ENCODE measurements at places on chromosomes 4 and X.

GRCh38 chr4:120864969-120865368 lies 57.6 kb downstream of the PRDM5 start:
- DNase-seq = no peak

DNA sequence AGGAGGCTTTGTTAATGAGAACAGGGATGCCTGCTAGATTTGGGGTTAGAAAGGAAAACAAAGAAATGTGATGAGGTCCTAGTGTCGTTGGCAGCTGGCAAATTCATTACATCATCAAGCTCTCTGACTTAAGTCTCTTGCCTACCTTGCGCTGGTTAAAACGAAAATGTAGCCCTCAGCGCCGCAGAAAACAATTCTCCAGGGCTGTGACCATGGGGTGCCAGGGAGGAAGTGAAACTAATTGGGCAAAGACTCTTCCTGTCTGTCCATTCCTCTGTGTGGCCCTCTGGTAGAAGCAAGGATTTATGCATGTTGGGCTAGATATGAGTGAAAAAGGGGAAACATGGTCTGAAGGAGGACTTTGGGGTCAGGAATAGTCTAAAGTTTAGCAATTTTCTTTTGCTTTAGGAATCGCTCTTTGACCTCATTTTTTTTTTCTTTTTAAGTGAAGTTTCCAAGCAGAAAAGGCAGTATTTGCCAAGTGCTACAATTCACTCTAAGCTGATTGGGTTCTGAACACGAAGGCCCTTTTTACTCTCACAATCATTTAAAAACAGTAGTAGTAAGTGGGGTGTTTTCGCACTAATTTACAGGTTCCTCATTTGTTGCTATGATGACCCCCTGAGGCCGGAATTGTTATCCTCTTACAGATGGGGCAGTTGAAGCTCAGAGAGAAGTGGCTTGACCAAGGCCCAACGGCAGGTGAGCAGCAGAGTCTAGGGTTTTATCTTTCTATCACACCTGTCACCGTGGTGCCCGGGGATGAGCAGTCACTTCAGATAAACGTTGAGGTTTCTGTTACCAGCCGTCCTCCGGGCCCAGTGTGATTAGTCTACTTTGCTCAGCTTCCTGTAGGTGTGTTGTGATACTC lies 27.3 kb upstream of the CHRNA9 start:
- DNase-seq = peak; percentile 52

DNA sequence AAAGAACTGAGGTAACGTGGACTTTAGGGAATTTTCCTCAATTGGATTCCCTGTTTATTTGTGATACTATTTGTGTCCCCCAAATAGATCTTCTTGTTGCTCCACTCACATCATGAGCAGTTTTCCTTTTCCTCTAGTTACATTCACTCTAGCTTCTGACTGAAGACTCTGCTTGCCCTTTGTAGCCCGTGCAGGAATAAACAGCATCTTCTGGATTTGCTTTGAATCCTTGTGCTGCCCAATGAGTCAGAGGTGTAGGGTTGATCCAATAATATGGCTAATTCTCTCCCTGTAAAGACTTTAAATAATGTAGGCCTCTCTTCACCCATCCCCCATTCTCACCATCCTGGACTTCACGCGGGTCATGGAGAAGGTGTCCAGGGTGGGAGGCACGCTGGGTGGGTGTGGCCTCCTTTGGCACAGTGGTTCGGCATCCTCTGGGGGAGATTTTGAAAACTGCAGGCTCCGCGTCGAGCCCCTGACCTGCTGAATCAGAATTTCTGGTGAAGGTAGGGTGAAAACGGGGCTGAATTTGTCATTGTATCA lies 9.0 kb downstream of the HAND2 start:
- no peak for DNase-seq

GRCh38 chrX:136531951-136532350 lies at the start of gene VGLL1:
VGLL1 (plus strand) TSS chrX:136532215; CDS start chrX:136536021, 3,806 bp downstream.
- DNase-seq = no peak

- no peak for DNase-seq
These were observed 346.2 kb downstream of the MAPK10 start for GRCh38 chr4:86013621-86014020.

DNA sequence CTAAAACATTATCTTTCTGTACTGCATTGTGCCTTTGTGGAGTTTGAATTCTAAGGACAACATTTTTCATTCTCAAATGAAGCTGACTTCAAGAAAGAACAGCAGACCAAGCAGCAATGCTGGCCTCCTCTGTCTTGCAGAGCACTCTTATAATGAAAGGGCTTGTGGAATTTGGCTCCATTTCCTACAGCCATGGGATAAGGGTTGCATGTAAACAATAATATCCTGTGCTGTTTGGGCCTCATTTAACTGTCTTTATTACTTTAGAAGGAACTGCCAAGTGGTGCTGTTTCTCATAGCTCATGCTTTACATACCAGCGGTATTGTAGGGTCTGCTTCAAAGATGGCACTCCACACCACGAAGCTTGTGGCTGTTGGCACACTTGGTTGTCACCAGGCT lies 111.4 kb upstream of the EOLA2 start:
- DNase-seq = no peak

GRCh38 chr4:103018391-103019307 lies 856 bp downstream of the SLC9B1 start:
- DNase-seq = no peak

GRCh38 chrX:123153846-123154335 lies 30.2 kb upstream of the GRIA3 start:
- no peak for DNase-seq

DNA sequence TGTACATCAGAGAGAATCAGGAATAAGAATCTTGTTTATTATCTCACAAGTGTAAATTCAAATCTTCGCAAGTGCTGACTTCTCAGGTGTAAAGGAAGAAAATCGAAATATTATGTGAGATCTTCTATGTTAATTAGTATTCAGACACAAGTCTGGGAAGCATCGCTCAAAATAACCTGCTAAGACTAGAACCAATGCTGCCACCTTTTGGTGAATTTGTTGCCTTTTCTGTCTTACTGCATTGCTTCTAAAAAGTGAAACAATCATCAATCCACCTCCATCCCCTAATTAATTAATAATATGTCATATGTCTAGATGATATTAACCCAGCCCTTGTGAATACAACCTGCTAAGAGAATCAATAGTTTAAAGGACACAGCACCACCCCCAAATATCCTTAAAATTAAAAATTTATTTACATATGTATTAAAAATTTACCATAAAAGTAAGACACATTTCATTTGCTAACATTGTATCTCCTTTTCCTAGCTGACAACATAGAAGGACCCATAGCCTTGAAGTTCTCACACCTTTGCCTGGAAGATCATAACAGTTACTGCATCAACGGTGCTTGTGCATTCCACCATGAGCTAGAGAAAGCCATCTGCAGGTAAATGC lies 3.5 kb downstream of the EPGN start:
- DNase-seq = no peak

GRCh38 chr4:6275351-6275750 lies 5.7 kb downstream of the WFS1 start:
- DNase-seq = no peak

- DNase-seq = no peak
These were observed 129.6 kb downstream of the DHRSX start for GRCh38 chrX:2371026-2371711.

DNA sequence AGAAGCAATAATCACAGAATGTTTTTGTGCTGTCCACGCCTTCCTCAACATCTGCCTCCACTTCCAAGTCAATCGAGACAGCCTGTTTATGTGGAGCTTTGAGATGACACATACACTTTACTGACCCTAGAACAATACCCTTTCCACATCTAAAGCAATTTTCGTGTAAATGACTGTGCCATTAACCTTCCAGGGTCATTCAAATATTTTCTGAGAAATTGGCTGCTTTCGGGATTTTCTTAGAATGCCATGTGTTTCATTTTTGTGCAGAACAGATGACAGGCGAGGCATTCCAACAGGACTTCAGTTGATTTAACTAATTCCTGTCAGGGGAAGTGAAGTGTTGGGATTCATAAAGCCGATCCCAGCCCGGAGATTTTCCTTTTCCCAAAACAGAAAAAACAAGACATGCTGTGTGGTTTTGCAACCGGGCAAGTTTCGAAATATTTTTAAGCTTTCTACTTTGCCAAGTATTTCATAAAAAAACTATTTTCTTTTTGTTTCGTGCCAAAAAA lies 73.9 kb downstream of the SORBS2 start:
- no peak for DNase-seq

DNA sequence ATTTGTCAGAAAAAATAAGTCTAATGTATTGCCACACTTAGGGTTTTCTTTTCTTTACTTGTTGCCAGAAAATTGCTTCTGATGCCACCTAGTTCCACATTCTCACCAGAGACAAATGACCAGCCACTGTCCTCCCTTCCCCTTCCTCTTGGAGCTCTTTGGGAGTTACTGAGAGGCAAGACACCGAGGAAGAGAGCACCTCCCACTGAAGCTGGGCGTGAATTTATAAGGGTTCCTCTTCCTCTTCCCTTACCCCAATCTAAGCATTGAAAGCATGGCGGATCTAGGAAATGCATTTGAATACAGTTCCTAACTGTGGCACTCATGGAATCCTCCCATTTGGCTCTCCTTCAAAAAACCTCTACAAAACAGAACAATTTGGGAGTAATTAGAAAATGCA lies 30.0 kb downstream of the ANXA3 start:
- no peak for DNase-seq

DNA sequence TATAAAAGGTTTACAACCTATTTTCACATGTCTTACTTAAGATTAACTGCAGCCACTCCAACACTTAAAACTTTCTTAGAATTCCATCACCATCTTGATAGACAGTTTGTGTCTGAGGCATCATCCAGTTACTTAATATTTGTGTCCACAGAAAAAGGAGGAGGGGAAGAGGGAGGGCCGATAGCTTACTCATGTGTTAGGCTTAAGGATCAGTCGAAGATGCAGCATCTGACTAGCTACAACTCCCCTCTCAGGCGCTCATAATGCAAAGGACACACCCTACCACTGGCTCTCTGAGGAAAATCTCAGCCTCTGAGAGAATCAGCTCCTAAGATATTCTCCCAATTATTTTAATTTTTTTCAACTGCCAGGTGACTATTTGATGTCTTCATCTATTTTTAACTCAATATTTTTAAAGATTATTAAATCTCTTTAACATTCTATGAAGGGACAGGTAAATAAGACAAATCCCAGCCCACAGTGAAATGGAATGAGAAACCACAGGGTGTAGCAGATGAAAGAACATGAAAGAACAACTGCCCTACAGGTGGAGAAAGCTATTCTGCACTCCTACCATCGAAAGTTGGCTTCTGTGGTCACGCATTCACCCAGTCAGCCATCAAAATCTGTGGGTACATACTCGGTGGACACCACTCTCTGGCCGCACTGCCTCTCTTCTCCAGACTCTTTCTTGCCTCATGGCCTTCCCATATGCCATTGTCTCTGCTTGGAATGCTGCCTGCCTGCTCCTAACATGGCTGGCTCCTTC lies 48.0 kb downstream of the ARAP2 start:
- no peak for DNase-seq
